Karpas-422 (cell line): ENCODE measurements at places on chromosomes 1 and 21. TPM values are rescaled to one million over a fixed set of nuclear protein-coding genes. Genes with fewer than 3 reads are reported as not detected.

GRCh38 chr21:44295163-44295573 is 4.7 kb upstream of the PFKL start:
- DNase-seq, result peak; percentile 51

DNA sequence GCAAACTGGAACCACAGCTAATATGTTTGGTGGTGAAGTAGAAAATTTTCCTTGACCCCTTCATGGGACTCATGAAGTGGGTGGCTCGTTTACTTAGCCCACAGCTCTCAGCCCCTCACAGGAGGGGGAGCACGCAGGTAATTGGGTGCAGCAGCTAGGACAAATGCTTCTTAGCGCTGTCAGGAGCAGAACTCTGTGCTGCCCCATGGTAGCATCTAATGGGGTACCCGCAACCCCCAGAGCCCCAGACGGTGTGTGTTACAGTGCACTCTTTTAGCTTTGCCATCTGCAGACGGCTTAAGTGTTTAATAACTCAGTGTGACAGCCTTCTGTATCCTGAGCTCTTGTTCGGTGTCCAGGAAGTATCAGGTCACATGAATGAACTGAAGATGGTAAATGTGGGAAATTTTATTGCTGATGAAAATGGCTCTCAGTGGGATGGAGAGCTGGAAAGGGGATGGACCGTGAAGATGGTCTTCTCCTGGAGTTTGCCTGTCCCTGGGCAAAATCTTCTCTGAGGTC is 189.6 kb upstream of the ZRANB2 start:
- no peak for DNase-seq

DNA sequence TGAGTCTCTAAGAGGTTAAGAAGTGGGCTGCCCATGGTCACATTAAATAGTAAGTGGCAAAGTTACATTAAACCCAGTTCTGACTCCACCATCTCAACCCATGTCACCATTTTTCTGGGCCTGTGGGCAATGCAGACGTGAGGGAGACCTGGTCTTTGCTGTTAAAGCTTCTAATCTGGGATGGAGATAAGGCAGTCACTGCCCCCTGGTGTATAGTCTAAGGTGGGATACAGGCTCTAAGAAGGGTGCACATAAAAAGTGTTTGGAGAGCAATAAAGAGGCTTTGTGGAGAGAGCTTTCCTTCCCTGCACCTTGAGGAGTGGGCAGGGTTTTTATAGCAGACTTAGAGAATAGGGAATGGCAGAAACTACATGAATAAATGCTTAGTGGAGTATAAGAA is 141.3 kb downstream of the ROR1 start:
- peak; percentile 64 for DNase-seq

GRCh38 chr1:233641029-233641428 is 27.1 kb downstream of the KCNK1 start:
- DNase-seq, result no peak

- DNase-seq, result no peak
These were observed 18.8 kb downstream of the PLEKHM2 start for GRCh38 chr1:15702722-15703550.

DNA sequence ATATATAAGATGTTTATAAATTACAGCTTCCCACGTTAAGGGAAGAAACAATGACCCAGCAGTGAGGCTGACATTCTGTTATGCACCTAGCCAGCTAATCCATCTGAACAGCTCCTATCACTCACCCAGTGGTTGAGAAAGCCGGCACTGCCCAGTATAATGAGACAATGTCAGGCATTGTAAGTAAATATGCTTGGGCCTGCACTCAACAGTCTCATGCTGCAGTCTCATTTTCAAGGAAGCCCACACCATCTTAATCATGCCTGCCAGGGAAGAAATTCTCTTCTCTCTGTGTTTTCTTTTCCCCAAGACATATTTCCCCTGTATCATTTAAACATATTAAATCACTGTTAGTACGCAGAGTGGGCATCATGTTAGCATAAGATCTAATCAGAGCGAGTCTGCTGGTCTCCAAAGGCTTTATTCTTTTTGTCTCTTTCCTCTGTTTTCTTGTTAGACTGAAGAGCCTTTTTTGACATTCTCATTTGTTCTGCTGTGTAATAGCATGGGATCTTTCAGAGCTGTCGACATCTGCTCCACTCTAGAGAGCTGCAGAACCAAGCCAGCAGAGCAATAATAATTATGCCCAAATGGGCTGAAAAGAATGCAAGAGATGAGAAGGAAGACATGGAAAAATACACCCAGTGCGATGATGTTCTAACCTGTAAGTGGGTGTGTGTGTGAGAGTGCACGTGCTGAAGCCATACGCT is 67.6 kb upstream of the SLC22A15 start:
- no peak for DNase-seq

DNA sequence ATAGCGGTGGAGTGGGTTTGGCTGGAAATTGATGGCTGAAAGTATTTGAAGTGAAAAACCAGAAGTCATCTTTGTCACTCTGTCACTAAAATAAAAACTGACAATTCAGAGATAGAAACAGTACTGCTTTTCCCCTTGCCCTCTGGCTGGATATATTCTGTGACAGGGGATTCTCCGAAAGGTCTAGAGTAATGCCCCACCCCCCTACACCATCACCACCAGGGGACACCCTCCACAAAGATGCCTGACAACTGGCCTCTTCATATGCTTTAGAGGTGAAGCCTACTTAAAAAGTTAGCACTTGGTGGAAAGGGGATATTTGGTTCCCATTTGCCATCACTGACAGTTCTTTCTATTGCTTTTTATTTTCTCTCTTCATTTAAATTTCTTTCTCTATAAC is 73.5 kb downstream of the SGIP1 start:
- peak; percentile 54 for DNase-seq

- no peak for DNase-seq
These were observed 21.1 kb upstream of the CDK18 start for GRCh38 chr1:205483372-205483771.

GRCh38 chr1:14947421-14947820 is 206.1 kb upstream of the TMEM51 start:
- no peak for DNase-seq

- DNase-seq, result peak; percentile 75
These were observed 5.0 kb downstream of the PFKL start for GRCh38 chr21:44304877-44305293.

- no peak for DNase-seq
These were observed 89.7 kb downstream of the PLPP3 start for GRCh38 chr1:56489695-56490094.

DNA sequence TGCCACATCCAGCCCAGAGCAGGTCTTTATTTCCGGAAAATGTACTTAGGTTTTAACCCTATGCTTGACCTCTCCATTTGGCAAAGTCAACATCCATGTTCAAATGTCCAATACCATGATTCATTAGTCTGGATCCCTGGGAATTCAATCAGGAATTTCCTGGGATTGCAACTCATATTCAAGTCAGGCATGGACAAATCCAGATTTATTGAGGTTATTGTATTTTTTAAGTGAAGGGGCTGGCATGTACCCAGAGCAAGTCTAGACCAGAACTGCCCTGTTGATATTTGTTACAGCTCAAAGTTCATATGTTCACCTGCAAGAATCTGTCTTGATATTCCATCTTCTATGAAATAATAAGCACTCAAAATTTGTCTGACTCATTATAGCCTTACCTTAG is 521.1 kb downstream of the ADGRL2 start:
- DNase-seq, result no peak

- no peak for DNase-seq
These were observed 1348.4 kb downstream of the NCAM2 start for GRCh38 chr21:22346576-22346975.

- no peak for DNase-seq
These were observed 133.2 kb upstream of the BARHL2 start for GRCh38 chr1:90850181-90850897.

DNA sequence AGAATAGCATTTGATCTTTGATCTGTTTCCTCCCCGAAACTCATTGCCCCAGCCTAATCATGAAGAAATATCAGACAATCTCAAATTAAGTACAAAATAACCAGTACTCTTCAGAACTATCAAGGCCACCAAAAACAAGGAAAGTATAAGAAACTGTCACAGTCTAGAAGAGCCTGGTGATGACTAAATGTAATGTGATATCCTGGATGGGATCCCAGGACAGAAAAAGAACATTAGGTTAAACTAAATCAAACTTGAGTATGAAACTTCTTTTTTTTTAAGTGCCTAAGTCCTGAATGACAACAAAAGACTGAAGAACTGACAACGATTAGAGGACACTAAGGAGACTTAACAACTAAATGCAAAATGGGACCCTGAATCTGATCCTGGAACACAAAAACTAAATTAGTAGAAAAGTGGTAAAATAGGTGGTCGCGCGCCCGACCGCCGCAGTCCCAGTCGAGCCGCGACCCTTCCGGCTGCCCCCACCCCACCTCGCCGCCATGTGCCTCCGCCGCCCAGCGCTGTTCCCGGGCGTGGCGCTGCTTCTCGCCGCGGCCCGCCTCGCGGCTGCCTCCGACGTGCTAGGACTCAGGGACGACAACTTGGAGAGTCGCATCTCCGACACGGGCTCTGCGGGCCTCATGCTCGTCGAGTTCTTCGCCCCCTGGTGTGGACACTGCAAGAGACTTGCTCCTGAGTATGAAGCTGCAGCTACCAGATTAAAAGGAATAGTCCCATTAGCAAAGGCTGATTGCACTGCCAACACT is 5.5 kb upstream of the PRKAB2 start:
- no peak for DNase-seq

DNA sequence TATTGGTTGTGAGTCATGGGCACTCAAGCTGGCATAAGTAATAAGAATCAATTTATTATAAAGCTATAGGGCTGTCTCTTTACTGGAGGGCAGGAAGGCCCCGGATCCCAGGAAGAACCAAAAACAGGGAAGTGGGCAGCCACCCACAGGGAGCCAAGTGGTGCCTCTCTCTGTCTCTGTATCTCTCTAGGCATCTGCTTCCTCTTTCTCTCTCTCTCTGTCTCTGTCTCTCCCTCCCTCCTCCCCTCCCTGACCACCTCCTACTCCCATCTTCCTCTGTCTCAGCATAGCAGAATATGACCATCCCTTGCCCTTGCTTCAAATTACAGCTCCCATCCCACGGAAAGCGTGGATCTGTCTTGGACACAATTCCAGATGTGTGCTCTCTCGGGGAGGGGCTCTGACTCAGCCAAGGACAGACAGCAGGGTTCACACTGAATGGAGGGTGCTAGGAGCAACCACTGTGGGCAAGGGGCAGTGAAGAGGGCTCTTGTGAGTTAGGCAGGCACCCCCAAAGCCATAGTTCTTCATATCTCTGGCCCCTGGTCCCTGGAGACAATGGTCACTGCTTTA is 80.4 kb upstream of the LPGAT1 start:
- DNase-seq, result no peak

DNA sequence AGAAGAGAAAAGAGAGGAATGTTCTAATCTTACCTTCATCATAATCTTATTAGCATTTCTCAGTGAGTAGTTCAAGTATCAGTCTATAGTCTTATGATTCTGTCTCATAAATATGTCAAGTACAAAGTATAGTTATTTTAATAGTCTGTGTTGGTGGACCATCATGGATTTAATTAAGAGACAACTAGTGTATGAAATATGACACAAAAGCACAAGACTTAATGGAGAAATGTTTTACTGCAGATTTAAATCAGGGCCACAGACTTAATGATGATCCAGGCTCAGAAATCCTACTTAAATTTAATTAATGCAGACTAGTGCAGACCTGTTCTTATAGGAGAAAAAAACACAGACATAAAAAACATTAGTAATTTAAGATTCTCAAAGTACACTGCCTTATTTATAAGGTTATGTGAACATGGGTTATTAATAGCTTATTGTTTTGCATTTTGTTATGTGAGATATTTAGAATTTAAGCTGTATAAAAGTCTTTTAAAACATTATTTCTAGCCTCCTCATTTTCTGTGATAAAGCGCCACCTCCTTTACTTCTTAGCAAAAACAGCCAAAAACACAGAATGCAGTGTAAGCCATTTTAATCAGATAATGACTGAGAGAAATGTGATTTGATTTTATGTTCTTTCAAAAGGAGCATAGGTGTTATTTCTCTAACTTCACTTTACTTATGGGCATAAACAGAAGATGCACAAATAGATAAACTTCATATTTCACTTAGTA is 255.0 kb upstream of the SNX7 start:
- DNase-seq, result no peak

- no peak for DNase-seq
These were observed 5.4 kb upstream of the SPTA1 start for GRCh38 chr1:158691907-158692306.

DNA sequence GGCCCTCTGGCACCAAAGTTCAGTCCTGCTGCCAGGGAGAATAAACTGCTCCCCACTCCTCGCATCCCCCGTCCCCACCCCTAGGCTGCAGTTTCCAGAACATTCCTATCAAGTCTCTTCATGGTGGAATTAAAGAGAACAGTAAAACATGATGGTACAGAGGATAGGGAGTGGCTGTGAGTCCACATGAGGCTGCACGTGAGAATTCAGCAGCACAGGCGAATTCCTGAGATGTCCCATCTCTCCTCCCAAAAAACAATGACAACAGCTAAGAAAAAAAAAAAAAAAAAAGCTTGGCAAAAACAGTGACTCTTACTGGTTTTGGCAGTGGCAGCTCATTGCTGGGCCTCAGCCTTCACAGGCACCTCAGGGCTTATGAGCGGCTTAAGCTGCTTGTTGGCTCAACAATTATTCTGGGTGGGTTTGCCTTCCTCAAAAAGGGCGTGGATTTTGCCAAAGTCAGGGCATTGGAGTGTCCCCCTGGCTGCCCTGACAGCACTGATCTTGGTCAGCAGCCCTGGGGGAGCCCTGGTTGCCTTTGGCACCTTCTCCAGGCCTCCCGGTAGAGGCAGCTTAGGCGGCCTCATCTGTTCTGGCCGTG is 5.7 kb upstream of the IFFO2 start:
- DNase-seq, result no peak

DNA sequence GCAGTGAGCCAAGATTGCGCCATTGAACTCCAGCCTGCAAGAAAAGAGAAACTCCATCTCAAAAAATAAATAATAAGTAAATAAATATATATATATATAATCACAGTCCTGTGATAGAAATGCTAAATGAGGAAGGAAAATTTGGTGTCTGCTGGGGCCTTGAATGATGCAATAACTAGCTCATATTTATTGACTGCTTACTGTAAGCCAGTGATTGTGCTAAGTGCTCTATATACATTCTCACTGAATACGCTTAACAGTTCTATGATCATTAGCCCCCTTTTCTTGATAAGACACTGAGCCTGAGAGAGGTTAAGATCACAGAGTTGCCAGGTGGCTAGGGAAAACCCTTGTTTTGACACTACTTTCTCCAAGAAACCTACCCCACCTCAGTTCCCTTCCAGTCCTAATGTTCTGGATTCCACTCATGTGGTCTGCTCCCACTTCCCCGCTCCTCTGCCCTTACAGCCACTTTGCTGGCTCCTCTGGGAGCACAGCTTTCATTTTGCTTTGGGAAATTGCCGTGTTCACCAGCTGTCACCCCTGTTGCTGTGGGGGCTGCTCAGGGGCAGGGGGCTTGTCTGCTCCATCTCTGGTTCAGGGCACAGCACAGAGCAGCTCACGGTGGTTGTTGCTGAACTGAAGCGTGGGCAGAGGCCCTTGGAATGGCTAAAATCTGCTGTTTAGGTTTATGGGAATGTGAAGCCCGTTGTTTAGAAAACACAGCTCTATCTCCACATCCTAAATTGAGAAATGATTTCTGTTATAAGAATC is 2.5 kb upstream of the BMP8A start:
- no peak for DNase-seq

GRCh38 chr21:33402001-33402979 is 923 bp upstream of the IFNGR2 start:
- peak; percentile 81 for DNase-seq

Gene KCNH1
- total RNA-seq, result not detected in 2 replicates

Gene KCNJ9
- total RNA-seq, result not detected in 2 replicates

Gene SPRR3
- not detected in 2 replicates for total RNA-seq

Gene YOD1
- total RNA-seq, result not detected in 2 replicates

Gene ZNF678
- total RNA-seq, result 10.0 and 19.6 TPM in 2 replicates

Gene CD5L
- total RNA-seq, result 0.43 and 2.0 TPM in 2 replicates

Gene TMEM167B
- 11.1 and 18.7 TPM in 2 replicates for total RNA-seq

Gene CLIC6
- total RNA-seq, result not detected in 2 replicates
